Kidney capillary endothelial cell (primary cell): ENCODE measurements at places on chromosomes 4 and X.

- DNase-seq: no peak
Observed at GRCh38 chr4:188377816-188378215, 238.6 kb downstream of the TRIML1 start.

GRCh38 chr4:55397126-55397436 is 1.3 kb downstream of the TMEM165 start:
- DNase-seq: no peak

GRCh38 chrX:120794525-120794975 is 81.1 kb downstream of the CT47B1 start:
- DNase-seq: peak; percentile 85

DNA sequence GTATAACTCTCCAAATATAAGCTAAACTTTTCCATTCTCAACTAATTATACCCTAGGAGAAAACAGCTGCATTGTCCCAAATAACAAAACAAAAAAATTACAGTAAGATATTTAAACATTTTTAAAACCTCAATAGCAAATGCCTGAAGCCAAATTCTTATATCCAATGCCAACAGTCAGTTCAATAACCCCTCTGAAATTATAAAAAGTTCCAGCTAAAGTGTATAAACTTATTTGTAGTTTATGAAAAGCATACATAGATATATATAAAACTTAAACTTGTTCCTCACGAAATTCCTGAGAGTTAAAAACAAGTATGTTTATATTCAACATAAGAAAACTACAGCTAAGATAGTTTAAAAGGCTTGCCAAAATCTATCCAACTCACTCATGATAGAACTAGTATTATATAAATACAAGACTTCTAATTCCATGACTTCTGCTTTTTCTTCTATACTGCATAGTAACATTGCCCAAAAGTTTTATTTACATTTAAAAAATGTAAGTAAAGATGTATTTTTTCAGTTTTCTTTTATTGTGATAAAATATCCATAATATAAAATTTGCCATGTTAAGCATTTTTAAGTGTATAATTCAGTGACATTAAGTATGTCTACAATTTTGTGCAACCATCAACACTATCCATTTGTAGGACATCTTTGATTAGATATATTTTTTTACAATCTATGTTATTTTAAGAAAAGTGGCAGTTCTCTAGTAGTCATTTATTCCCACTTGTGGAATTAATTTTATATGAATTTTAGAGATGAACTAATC is 72.8 kb downstream of the PPA2 start:
- DNase-seq: no peak

DNA sequence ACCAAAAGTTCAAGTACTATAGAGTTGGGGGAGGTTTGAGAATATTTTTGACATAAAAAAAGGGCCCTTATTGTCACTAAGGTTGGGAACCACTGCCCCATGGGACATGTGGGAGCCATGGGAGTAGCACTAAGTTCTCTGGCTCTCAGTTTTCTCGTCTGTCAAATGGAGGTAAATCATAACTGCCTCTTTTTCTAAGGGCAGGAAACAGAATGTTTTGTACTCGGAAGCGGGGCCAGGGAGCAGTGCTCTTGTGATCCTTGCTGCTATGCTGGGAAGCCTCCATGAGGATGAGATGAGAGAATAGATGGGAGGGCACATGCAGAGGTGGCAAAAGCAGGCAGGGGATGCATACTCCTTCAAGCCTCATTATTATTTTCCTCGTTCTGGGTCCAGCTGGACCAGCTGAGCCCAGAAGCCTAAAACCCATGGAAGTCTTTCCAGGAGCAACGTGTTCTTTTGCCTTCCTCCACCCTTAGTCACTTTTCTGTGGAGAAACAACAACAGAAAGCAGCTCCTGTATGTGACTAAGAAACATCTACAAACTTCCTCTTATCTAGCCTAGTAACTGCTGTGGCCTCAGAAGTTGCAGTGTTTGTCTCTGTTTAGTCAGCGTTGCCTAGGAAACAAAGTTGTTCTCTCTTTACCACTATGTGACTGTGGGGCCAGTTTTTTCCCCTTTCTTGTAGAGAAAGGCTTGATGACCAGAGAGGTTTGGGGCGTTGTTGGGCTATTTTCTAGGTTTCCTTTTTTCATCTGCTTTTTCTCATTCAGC is 64.8 kb downstream of the TSC22D3 start:
- peak; percentile 58 for DNase-seq

- DNase-seq: no peak
Observed at GRCh38 chrX:118666521-118666920, 60.9 kb upstream of the IL13RA1 start.

DNA sequence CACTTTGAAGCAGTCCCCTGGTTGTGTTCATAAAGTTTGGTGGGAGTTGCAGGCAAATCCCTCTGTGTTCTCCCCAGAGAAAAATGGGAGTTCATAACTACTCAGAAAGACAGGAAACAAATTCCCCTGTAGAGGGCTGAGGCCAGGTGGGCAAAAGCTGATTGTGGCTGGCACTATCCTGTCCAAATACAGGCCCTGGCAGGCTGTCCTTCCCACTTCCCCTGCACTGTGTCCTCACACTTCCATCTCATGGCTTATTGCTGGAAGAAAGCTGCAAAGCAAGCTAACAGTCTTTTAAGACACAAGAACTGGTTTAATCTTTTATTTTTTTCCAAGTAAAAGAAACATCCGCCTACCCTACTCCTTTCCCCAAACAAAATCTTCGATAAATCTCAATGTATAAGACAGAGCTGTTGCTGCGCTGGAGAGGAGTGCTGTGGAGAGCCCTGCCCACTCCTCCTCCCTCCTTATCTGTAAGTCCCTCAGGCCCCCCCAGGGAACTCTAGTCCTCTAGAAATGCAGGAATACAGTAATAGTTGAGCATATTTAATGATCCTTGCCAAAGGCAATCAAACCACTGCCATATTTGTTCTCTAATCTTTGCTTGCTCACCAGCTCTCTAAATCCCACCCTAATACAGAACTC is 14.0 kb downstream of the TAPT1 start:
- no peak for DNase-seq

DNA sequence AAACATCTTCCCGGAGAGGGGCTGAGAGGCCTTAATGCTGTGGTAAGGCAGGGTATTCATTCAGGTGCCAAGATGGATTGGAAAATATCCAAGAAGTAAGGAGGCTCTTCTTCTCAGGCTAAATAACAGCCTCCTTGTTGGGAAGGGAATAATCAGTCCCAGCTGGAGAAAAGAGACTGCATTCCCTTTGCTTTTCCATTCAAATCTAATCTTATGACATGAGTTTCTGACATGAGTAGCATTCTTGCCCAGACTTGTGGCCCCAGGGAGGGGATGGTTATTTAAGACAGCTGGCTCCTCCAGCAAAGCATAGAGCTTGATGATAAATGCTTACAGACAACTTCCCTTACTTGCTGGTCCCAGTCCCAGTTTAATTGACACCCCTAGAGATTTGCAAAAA is 98.3 kb downstream of the DCLK2 start:
- DNase-seq: no peak

- DNase-seq: peak; percentile 21
Observed at GRCh38 chr4:186201535-186202230, 10.3 kb downstream of the CYP4V2 start.

- DNase-seq: no peak
Observed at GRCh38 chr4:7207628-7208231, 15.4 kb downstream of the SORCS2 start.

DNA sequence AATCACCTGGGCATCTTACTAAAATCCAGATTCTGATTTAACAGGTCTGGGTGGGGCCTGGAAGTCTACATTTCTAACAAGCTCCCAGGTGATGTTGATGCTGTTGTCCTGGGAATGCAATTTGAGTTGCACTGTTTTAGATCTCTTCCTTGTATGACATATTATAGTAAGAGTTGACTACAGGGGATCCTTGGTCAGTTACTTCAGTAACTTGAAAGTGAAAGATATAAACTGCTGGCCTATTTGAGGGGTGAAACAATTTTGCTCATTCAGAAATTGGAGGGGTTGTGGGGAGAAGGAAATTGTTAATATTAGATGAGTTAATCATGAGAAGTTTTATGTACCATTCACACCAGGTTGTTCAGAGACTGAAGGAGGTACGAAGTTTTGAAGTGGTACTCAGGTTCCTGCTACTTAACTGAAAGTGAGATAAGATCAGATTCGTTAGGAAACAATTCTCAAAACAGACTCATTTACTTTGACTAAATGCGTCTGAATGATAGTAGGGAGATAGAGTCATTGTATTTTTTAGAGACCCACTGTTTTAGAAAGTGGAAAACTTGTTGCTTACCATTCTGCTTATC is 12.5 kb downstream of the SH2D1A start:
- DNase-seq: no peak

- DNase-seq: no peak
Observed at GRCh38 chr4:107349266-107349665, 313.2 kb upstream of the DKK2 start.

DNA sequence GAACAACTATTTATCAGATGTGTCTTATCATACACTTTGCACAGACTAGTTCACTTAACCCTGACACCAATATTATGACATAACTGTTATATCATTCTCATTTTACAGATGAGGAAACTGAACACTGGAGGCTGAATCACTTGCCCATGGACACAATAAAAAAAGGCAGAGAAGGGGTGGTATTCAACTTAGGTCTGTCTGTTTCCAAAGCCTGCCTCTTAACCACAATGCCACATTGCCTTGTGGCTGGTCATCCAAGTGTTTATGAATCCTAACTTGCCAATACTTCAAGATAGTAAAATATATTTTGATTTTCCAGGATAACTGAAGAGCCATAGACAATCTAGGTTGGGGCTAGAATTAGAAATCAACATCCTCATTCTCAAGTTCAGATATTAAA is 327.8 kb downstream of the NR3C2 start:
- DNase-seq: no peak

DNA sequence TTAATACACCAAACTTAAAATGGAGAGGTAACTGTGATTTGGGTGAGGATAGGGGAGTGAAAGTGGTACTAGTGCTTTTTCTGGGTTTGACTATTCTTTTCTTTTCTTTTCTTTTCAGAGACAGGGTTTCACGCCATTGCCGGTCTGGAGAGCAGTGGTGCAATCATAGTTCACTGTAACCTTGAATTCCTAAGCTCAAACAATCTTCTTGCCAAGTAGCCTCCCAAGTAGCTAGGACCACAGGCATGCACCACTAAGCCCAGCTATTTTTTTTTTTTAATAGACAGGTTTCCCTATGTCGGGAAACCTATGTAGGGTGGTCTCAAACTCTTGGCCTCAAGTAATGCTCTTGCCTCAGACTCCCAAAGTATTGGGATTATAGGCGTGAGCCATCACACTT is 3.0 kb upstream of the ARMCX4 start:
- no peak for DNase-seq

DNA sequence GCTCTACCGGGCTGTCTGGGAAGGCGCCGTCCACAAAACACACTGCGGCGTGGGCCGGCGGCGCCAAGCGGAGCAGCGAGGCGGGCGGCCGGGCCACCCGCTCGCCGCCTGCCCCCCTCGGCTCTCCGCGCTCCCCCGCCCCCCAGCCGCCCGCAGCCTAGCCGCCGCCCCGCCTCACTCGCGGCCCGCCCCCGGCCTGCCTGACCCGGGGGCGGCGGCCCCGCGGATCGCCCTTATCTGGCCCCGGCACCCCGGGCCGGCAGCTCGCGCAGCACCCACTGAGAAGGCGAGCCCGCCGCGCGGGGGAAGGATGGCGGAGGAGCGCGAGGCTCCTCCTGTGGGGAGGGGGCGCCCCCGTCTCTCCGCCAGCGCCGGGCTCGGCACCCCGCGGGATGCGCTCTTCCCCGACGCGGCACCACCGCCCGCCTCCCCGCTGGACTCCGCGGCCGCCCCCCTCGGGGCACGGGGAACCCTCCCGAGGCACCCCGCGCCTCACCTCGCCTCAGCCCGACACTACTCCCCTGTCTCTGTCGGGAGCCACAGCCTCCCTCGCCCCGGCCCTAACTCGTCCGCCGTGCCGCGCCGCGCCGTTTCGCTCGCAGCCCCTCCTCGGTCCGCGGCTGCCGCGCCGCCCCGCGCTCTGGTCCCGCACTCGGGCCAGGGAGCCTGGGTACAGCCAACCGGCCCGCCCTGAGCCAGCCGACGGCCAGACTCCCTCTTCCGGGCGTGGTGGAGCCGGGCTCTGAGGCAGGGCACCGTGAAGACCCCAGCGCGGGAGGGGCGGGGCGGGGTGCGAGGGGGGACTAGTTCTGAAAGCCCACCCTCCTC is 566 bp downstream of the ATP11C start:
- no peak for DNase-seq

GRCh38 chr4:108979759-108980158 is 216.9 kb upstream of the ETNPPL start:
- DNase-seq: no peak

DNA sequence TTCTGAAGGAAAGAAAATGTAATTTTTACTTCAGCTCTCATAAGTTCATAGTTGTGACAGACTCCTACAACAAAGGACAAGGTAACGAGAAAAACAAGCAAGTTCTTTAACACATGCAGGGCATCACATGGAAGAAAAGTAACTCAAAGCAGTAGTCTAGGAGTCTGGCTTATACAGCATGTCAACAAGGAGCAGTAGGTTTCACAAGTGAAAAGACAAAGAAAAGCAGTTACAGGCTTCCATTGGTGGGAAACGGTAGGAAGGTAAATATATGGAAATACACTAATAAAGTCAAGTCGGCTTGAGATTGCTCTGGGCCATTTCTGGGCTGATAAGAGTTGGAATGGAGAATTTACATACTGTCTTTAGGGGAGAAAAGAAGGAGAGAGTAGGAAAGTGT is 228.4 kb upstream of the ZFP42 start:
- no peak for DNase-seq

DNA sequence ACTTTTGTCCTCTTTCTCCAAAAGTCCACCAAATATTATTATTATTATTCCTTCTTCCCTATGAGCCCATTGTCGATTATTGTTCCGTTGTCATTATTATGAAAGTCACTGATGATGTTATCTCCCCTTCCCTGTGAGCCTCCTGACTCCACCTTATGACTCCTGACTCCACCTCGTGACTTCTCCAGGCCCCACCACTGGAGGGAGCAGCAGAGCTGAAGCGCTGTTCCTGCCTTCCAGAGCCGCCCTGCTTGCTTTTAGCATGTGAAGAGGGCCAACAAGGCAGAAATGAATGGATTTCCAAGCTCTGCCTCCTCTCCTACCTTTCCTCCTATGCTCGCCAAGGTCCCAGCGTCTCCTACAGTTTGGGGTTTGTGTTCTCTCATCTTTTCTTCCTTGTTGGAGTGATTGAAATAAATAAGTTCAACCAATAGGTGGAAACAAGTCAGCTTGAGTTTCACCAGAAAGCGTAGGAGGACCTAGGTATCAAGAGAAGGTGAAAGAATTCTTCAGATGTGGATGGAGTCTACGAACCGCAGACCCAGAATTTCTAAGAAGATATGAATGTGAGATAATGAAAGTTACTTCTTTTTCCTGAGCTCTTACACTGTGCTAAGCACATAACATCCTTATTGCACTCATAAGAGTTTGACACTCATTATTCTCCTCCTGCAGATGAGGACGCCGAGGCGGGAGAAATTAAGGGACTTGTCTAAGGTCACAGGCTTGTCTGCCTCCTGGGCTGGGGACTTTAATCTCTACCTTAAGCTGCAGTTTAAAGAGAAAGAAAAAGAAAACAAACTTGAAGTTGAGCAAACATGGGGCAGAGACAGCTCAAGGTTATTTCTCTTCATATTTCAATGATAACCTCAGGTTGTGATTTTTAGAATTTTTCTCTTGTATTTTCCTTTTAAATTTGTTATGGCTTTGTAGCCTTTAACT is 26.1 kb downstream of the IGSF1 start:
- no peak for DNase-seq

- no peak for DNase-seq
Observed at GRCh38 chrX:19721726-19722370, 165.6 kb downstream of the SH3KBP1 start.

- DNase-seq: no peak
Observed at GRCh38 chr4:86976801-86977485, 42.1 kb downstream of the AFF1 start.
